Activated CD4-positive, alpha-beta T cell treated with anti-CD3 and anti-CD28 coated beads for 1 hour (primary cell): ENCODE measurements at places on chromosomes 12 and 14.

GRCh38 chr12:116920939-116921338 is 10.2 kb downstream of the FBXW8 start:
- DNase-seq, result no peak

- no peak for DNase-seq
These were observed 43.3 kb downstream of the GALNT9 start for GRCh38 chr12:132285991-132286681.

- no peak for DNase-seq
These were observed 1.9 kb upstream of the KRT78 start for GRCh38 chr12:52850681-52851080.

DNA sequence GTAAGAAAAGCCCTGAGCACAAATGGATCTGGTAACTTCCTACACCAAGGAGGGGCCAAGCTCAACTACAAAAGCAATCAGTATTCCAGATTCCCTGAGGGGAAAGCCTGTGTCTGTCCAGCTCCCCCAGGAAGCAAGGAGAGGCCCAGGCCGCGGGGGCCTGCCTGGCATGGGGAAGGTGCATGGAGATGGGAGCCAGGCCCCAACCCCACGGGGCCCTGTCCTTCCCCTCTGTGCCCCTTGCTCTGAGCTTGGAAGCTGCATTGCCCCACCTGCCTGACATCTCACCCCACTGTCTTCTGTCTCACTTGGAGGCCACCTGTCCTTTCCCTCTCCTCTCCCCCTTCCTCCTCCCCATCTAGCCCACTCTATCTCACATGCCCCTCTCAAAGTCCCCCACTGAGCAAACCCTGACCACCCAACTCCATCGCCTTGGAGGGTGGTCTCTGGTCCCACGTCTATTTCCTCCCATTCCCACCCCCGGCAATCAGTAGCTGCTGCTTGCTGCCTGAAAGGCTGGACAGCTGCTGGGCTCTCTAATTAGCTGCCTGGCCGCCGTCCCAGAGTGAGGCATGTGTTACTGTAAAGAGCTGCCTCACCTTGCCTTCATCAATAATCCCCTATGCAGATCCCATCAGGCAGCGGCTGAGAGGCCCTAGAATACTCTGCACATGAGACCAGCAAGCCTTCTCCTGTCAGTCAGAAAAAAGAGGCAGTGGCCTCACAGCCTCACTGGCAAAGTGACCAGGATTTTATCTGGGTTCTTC is 3.4 kb upstream of the TMEM229B start:
- no peak for DNase-seq

DNA sequence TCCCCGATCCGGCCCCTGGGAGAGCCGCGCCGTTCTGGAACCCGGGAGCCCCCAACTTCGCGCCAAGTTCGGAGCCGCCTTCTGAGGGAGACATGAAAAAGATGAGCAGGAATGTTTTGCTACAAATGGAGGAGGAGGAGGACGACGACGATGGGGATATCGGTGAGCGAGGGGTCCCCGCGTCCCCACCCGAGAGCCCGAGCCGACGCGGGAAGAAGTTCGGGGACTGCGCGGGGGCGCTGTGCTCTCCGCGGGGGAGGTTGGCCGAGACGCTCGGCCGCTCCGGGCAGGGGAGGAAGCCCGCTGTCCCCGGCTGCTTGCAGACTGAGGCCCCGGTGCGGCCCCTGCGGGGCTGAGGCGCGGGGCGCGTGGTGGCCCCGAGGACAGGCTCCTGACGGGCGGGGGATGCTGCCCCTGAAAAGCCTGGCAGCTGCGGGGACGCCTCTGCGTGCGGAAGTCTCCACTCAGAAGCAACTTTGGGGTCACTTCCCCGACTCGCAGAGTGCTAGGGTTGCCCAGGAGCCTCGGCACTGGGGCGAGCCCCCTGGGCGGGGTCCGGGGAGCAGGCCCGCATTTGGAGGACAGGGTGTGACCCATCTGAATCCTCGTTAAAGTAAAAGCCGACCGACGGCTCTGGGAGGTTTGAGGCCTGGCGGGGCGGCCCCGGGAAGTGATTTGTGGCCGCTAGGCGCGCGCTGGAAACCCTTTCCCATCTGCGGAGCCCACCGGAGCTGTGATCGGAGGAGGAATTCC is 511 bp downstream of the ANO6 start:
- DNase-seq, result peak; percentile 19

DNA sequence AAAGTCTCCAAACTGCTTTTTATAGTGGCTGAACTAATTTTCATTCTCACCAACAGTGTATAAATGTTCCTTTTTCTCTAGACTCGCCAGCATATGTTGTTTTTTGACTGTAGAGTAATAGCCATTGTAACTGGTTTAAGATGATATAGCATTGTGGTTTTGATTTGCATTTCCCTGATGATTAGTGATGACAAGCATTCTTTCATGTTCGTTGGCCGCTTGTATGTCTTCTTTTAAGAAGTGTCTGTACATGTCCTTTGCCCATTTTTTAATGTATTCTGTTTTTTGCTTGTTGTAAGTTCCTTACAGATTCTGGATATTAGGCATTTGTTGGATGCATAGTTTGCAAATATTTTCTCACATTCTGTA is 404.9 kb downstream of the FLRT2 start:
- no peak for DNase-seq

- DNase-seq, result no peak
These were observed 65.9 kb upstream of the MED13L start for GRCh38 chr12:116343331-116343884.

DNA sequence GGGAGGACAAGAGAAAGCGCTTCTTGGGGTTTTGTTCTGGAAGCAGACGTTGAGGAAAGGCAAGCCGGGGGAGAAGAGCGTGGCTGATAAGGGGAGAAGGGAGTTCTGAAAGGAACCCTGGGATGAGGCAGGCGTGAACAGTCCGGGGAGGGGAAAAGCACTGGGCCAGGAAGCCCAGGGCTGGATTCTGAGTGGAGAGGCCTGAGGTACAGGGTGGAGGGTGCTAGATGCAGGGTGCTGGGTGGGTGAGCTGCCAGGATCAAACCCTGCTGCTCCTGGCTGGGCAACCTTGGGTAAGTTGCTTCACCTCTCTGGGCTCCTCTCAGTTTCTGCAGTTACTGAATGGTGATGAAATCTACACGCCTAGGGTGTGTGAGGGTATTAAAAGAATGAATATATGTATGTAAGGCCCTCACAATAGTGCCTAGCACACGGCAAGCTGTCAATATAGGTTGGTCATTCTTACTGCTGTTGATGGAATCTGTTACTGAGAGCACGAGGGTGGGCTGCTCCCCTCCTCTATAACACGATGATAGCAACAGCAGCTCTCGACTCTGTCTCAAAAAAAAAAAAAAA is 138.5 kb downstream of the RBM19 start:
- DNase-seq, result no peak

- DNase-seq, result no peak
These were observed 134.8 kb downstream of the DUSP6 start for GRCh38 chr12:89217472-89217871.

GRCh38 chr12:85509857-85510256 is 229.8 kb downstream of the ALX1 start:
- no peak for DNase-seq

- DNase-seq, result no peak
These were observed 43.2 kb downstream of the RTN1 start for GRCh38 chr14:59827401-59827800.

GRCh38 chr14:99037777-99038430 is 234.1 kb downstream of the BCL11B start:
- no peak for DNase-seq

- no peak for DNase-seq
These were observed 184.7 kb downstream of the PHETA1 start for GRCh38 chr12:111184161-111184560.

- DNase-seq, result no peak
These were observed 25.9 kb upstream of the PPFIBP1 start for GRCh38 chr12:27498149-27498548.

DNA sequence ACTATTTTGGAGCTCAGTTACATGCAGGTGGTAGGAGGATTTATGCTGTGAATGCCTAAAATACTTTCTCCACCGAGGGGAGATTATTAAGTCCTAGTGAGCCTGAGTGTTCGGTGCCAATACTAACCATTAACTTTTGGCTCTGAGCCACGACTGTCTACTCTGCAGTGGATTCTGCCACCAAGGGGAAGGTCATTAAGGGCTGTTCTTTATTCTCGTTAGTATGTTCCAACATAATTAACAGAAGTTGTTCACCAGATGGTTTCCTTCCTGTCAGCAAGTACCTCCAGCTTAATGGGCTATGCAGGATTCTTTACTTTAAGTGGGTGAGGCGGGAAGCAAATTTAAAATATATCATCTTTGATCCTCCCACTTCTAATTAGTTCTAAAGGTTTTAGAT is 326.3 kb downstream of the BMP4 start:
- no peak for DNase-seq

GRCh38 chr14:23148591-23149249 is 29.7 kb upstream of the CEBPE start:
- DNase-seq, result no peak

GRCh38 chr14:74155749-74156148 is 71.0 kb downstream of the LIN52 start:
- DNase-seq, result no peak

GRCh38 chr12:97837401-97837800 is 374.8 kb downstream of the RMST start:
- no peak for DNase-seq

GRCh38 chr12:68699486-68699885 is 12.7 kb downstream of the NUP107 start:
- DNase-seq, result no peak

GRCh38 chr12:51536159-51536558 is 54.9 kb upstream of the SCN8A start:
- DNase-seq, result no peak

DNA sequence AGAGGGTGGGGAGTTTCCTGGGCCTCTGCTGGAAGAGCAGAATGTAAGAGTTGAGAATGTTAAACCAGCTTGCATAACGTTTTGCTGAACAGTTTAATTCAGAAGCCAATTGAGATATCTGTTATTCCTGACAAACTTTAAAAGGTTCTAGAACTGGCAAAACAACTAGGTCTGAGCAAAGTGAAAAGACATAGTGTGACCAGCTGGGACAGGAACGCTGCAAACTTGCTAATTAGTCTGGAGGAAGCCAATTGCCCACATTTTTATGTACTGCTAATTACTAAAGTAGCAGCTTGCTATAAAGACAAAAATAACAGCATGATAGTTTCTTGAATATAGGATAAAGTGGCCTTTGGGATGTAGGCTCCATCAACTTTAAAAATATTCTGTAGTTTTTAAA is 704.9 kb downstream of the NRXN3 start:
- DNase-seq, result no peak

GRCh38 chr12:39972119-39972518 is 133.8 kb downstream of the SLC2A13 start:
- DNase-seq, result no peak

GRCh38 chr12:100564090-100564489 is 9.4 kb upstream of the GAS2L3 start:
- no peak for DNase-seq

- no peak for DNase-seq
These were observed 14.9 kb downstream of the ATP2B1 start for GRCh38 chr12:89693639-89694202.

DNA sequence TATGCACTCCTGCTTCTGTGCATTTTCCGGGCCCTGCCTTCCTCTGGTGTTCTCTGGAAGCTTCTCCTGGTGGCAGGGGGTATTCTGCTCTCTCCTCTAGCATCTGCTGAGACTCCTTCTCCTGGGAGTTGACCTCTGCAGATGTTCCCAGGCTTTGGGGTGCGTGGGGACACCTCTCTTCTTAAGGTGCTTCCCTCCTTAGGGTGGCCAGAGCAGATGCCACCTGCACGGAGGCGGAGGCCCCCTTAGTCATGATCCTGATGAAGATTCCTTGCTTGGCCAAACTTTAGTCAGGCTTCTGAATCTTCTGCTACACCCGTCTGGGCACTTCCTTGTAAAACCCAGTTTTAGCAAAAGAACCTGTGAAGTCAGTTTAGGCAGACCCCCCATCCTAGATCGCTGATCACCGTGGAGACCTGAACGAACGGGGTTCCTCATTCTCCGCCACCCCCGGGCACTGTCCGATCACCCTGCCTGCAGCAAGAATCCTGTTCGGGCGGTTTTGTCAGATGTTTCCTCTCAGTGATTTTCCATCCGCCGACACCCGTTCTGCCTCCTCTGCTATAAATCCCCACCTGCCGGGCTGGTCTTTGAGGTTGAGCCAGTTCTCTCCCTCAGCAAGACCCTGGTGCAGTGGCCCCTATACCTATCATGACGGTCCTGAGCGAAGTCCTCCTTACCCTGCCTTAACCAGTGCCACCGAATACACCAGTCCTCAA is 111.9 kb downstream of the CALM1 start:
- DNase-seq, result no peak

- no peak for DNase-seq
These were observed 153.0 kb upstream of the BMP4 start for GRCh38 chr14:54109521-54110120.

DNA sequence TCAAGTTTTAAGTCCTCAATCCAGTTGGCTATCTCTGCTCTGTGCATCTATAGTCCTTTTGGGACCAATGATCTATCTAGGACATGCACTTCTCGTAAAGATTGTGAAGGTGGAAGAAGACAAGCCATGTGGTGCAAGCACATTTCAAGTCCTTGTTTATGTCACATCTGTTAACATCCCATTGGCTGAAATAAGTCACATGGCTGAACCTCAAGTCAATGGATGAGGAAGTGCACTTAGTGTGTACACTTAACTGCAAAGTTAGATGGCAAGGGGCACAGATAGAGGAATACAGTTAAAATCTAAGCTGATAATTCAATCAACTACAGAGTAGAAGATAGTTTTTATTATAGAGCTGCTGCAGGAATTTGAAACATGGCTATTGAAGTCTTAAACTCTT is 362.8 kb upstream of the TBX3 start:
- no peak for DNase-seq

DNA sequence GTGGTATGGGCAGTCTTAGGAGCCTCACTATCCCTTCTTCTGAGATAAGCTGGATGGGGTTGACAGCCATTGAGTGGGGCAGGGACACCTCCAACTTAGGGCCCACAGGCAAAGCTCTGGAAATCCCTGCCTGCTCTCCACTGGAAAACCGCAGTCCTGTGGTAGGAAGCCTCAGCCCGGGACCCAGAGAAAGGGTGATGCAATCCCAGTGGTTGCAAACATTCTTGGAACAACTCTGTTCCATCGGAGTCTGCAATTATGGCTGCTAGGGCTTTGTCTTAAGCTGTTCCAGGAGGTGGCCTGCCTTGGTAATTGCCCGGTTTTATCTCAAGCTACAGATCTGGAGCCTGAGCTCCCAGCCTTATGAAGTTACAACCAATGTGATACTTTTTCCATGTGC is 133.4 kb downstream of the DICER1 start:
- DNase-seq, result no peak

- DNase-seq, result no peak
These were observed 1.2 kb upstream of the AMIGO2 start for GRCh38 chr12:47080725-47081502.

GRCh38 chr12:130236446-130236845 is 74.2 kb downstream of the FZD10 start:
- no peak for DNase-seq

GRCh38 chr12:75666939-75667334 is 155.5 kb upstream of the KRR1 start:
- no peak for DNase-seq

GRCh38 chr12:108799401-108800243 is 57.8 kb downstream of the SSH1 start:
- DNase-seq, result no peak

GRCh38 chr14:105776924-105777323 is 250.5 kb downstream of the TMEM121 start:
- no peak for DNase-seq
